NCI-H187 (cell line): ENCODE measurements at places on chromosomes 2 and 18.

GRCh38 chr2:106734165-106734564 is 151.8 kb downstream of the ST6GAL2 start:
- no peak for DNase-seq

- no peak for DNase-seq
Observed at GRCh38 chr18:74281011-74281979, 10.5 kb downstream of the CYB5A start.

DNA sequence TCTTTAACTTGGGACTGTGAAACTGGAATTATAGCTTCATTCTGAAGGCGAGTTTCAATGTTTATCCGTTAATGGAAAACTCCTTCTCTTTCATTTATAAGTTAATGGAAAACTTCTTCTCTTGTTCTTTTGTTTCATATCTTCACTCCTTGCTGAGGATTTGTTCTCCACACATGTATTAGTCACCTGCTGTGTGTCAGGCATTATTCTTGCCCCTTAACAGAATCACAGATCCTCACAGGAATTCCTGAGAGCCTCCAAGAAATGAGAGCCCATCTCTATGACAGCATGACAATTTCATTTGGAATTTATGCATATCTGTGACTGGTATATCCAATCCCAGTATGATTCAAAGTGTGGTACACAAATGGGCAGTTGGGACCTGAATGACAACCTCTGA is 545.8 kb downstream of the BCL11A start:
- no peak for DNase-seq

DNA sequence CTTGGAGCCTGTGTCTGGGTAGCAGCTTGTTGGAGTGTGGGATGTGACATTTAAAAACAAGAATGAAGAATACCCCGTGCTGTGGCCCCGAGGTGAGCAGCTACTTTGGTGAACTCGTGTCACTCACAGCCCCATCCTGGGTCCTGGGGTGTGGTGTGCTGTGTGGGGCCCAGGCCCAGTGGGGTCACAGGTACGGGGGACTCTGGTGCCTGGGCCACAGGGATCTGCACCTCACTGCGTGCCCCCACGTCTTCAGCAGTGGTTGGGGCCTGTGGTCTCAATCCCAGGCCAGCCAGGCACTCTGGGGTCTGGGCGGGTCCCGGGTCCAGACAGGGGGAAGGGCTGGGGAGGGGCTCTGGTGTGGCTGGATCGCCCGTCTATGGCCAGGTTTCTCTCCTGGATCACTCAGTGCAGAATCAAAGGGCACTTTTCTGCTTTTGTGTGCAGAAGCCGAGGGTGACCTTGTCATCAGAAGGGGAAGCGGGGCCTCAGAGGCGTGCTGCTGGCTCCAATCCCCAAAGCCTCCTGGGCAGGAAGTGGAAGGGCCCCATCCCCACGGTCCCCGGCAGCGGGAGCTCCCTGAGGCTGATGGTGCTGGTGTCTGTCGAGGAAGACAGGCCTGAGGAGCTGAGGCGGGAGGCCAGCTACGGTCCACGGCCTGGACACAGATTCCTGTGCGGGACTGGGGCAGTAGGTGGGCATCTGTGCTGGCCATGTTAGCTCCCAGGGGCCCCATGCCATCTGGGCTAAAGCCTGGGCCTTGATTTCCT is 1.4 kb downstream of the GPR35 start:
- DNase-seq, result no peak

GRCh38 chr2:119701352-119701751 is 22.4 kb downstream of the TMEM177 start:
- DNase-seq, result no peak

- DNase-seq, result no peak
Observed at GRCh38 chr2:156435396-156435717, 822 bp upstream of the GPD2 start.

DNA sequence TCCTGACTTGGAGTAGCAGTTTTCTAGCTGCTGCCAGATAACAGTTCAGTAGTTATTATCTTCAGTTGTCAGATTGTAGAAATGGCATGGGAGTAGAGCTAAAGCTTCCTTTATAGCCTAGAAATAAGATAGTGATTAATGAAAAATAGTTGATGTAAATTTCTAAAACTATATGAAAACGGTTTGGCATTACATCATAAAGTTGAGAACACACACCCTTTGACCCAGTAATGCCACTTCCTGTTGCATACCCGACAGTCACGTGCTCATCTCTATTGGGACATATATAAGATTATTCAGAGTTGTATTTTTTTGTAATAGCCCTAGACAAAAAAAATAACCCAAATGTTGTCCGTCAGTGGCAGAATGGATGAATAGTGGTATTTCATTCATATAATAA is 39.4 kb upstream of the ASB1 start:
- DNase-seq, result no peak

- no peak for DNase-seq
Observed at GRCh38 chr18:23237524-23238151, 102.4 kb downstream of the CABLES1 start.

DNA sequence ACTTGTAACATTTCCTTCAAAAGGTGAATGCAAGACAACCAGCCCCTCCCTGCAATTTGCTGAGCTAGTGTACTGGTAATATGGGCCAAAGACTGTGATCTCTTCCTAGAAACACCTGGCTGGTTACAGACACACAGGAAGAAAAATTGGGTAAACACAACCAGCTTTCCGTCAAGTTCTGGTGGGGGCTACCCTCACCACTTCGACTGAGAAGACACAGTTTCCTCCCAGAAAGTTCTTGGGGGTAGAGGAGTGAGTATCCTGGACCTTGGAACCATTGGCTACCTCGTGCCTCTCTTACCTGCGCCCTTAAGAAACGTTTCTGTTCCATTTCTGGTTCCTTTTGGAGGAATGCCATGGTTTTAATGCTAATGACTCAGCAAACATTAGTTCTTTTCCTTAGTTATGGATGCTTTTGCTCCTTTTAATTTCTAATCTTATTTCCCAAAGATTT is 120.9 kb upstream of the DLX2 start:
- DNase-seq, result no peak

DNA sequence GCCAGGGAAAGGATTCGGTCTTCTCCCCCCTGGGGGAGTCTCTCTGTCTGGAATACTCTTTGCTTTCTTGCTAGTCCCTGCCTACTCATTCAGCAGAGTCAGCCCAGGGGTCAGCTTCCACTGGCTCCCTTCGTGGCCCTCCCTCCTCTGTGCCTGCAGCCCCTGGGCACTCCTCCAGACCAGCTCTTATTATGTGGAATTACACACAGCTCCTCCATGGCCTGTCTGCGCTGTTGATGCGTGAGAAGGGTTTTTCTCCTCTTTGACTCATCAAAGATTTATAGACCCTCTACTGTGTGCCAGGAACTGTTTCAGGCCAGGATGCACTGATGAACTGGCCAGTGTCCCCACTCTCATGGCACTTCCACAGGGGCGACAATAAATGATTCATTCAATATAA is 44.4 kb downstream of the ST8SIA5 start:
- DNase-seq, result no peak

DNA sequence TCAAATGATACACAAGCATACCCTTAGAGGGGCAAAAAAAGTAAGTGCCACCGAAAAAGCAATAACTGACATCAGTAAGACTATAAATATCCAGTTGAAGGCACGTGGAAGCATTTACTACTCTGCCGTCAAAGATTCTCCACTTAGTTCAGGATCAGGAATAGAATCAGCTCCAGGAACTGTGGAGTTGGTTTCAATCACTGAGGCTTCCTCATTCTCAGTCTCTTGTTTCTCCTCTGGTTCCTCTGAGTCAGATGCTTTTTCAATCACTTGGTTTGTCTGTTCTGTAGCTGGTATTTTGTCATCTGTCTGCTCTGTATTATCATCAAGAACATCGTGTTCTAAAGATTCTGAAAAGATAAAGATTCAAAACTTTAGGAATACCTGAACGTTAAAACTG is 72.2 kb downstream of the LNPK start:
- no peak for DNase-seq

DNA sequence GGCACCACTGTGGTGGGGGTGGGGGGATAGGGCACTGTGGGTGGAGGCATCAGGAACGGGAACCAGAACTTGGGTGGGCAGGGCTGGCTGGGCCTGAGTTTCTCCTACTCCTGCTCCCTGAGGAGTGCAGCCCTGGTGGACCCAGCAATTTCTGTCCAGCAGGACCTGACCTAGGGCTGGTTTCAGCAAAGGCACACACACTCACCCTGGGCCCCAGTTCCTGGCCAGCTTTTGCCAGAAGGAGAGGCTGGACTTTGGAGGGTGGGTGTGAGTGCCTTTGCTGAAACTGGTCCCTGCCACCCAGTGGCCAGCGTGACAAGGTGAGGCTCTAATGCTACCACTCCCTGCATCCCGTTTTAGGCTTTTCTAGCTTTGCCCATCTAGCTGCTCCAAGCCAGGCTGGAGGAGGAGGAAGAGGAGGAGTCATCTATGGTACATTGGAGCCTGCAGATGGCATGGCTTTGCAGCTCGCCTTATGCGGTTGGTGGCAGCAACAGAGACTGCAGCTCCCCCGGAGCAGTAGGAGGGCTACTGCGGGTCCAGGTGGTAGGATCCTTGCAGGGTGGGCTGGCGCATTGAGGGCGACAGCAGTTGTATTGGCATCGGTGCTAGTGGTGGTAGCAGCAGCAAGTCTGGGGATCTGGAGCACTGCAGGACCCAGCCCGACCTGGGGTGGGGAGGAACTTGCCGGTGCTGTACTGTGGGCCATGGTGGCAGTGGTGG is 40.4 kb upstream of the IMP4 start:
- DNase-seq, result no peak

- DNase-seq, result no peak
Observed at GRCh38 chr18:10286580-10287150, 167.8 kb upstream of the APCDD1 start.

- no peak for DNase-seq
Observed at GRCh38 chr18:2482706-2483475, 88.4 kb downstream of the METTL4 start.

DNA sequence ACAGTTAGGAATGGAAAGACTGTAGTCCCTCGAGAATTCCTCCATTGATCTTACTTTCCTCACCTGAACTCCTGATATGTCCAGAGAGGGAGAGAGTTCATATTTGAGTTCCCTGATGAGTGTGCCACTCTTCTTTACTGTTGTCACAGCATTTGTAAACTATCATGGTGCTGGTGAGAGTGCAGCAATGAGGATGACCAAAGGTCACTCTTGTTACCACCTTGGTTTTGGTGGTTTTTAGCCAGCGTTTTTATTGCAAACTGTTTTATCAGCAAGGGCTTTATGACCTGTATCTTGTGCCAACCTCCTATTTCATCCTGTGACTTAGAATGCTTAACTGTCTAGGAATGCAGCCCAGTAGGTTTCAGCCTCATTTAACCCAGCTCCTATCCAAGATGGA is 1062.5 kb downstream of the BCL11A start:
- no peak for DNase-seq

GRCh38 chr2:172578860-172579512 is 23.1 kb downstream of the PDK1 start:
- DNase-seq, result no peak

DNA sequence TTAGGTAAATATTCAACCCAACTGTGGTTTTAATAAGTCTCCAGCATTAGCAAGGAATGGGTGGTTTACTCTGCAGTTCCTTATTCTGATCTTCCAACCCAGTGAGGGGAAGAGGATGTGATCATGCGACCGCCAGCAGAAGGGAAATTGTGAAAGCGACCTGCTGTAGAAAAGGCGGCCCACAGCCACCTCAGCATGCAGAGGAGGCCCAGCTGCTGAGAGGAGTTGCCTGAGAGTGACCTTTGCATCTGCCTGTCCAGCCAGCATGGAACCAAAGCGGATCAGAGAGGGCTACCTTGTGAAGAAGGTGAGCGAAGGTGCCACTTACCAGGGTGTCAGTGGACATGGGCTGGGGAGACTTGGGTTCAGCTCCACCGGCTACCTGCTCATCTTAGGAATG is at the start of gene PLEK:
TSS of gene PLEK (plus strand) at position 196 of the 400 bp plus-strand sequence. CDS start at position 266, 70 bp downstream.
- DNase-seq, result no peak

DNA sequence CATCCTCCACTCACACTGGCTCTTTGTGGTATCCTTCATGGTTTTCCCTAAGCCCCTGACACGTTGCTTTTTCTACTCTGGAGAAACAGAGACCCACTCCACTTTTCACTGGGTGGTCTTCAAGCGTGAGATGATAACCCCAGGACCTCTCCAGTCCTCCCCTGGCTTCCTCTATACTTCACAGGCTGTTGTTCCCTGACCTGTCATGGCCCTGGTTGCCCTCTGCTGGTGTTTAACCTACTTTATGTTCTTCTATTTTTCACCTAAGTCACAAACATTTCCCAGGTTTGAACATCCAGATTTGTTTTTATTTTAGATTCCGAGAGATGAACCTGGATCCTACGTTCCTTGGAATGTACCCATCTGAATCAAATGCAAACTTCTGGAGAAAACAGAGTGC is 84.5 kb downstream of the AOX1 start:
- DNase-seq, result no peak

GRCh38 chr2:69946351-69947324 is 14.8 kb downstream of the ASPRV1 start:
- no peak for DNase-seq

DNA sequence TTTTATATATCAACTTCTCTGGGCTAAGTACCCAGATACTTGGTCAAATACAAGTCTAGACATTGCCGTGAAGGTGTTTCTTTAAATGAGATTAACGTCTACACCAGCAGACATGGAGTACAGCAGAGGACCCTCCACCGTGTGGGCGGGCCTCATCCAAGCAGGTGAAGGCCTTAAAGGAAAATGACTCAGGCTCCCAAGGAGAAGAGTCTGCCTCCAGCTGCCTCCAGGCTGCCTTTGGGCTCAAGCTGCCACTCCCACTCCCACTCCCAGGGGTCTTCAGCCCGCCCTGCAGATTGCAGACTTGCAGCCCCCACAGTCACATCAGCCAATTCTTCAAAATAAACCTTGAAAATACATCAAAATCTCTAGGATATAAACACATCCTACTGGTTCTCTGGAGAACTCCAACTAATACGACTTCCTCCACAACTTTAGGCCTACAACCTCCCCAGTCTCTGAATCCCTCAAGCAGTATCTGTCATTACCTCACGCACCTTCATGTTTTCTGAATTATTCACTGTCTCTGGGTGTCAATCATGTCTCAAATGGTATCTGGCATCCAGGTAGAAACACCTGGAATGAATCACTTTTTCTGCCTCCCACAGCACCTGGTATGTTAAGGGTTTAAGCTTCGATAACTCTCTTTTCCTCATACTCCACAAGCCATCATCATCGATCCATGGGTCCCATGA is 6.9 kb downstream of the ITGB1BP1 start:
- no peak for DNase-seq

DNA sequence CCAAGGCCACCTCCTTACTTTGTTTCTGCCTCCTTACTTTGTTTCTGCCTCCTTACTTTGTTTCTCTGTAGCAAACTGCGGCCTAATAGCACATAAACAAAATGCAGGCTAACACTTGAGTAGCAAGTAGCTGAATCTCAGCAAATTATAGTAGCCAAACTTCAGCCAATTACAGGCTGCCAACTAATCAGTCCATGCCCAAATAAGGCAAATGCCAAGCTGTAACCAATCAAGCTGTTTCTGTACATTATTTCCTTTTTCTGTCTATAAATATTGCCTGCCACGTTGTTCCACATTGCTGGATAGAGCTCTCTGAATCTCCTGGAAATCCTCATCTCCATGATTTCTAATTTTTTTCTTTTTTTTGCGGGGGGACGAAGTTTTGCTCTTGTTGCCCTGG is 28.7 kb upstream of the FRZB start:
- no peak for DNase-seq

GRCh38 chr2:65227020-65227455 is 593 bp upstream of the ACTR2 start:
- no peak for DNase-seq
